Lung (tissue), 17 donors: ENCODE measurements at places on chromosomes 1 and 21. TPM values are rescaled to one million over a fixed set of nuclear protein-coding genes. Genes with fewer than 3 reads are reported as not detected.

Gene MIXL1
- total RNA-seq = 0.49 TPM

Gene PROK1
- total RNA-seq = not detected

Gene CFHR4
- total RNA-seq = not detected

Gene HHIPL2
- total RNA-seq = not detected

Gene TAF5L
- total RNA-seq = 16.2 TPM

Gene TSPAN2
- total RNA-seq = 10.0 TPM

Gene TRIM33
- 26.7 TPM for total RNA-seq

DNA sequence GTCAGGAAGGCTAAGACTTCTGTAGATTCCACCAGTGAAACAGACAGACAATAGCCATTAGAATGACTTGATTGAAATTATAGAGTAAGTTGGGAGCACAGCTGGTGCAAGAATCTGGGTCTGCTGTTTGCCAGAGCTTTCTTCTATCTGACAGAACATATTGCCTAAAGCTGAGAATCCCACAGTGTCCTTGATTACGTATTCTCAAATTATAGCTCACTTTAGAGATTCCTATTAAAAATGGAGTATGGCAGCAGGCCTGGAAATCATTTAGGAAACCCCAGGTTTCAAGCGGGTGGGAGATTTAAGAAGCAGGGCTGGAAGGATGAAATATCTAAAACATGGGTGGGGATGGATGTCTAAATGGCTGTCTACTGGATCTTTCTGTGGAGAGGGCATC, 639.7 kb upstream of the CXADR start:
- H3K36me3 ChIP-seq = no peaks in the 10 kb centered on the region
- no peaks in the 10 kb centered on the region for H3K27me3 ChIP-seq
- H3K27ac ChIP-seq = no peak overlapping the region
- H3K4me1 ChIP-seq = no peaks in the 10 kb centered on the region
- DNase-seq = no peak

DNA sequence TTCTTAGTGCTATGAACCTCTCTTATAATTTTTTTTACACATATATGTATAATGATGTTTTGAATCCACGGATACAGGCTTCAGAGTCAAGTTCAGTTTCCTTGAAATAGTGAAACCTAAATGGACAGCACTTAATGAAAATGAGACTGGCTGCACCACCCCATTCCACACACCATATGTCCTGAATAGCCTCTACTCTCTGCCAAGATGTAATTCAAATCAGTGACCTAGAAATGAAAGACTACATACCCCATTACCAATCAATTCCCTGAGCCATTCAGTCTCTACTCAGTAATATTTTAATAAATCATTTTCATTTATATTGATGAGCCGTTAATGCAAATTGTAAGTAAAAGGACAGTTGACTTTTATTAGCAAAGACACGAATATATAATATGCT, 614.9 kb upstream of the TMPRSS15 start:
- H3K4me3 ChIP-seq = no peak overlapping the region
- no peak for DNase-seq
- H3K36me3 ChIP-seq = no peaks in the 10 kb centered on the region

- H3K4me1 ChIP-seq = no peaks in the 10 kb centered on the region
- H3K36me3 ChIP-seq = no peaks in the 10 kb centered on the region
- H3K27ac ChIP-seq = no peak overlapping the region
- H3K4me3 ChIP-seq = no peak overlapping the region
- no peaks in the 10 kb centered on the region for H3K27me3 ChIP-seq
Observed at GRCh38 chr1:17277511-17278159, 28.7 kb downstream of the PADI3 start.

DNA sequence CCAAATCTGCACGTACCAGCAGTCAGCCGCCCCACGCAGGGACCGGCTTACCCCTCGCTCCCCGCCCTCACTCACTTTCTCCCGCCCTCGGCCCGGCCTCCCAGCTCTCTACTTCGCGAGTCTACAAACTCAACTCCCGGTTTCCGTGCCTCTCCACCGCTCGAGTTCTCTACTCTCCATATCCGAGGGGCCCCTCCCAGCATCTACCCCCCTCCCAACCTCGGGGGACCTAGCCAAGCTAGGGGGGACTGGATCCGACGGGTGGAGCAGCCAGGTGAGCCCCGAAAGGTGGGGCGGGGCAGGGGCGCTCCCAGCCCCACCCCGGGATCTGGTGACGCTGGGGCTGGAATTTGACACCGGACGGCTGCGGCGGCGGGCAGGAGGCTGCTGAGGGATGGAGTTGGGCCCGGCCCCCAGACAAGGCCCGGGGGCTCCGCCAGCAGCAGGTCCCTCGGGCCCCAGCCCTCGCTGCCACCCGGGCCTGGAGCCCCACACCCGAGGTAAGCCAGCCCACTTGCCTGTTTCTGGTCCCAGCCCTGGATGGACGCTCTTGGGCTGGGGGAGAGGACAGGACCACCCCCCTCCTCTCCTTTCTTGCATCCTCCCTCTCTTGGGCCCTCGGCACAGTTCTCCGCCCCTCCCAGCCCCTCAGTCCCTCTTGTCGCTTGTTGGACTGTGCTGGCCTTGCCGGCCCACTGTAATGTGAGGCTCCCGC, at the start of gene ARTN:
Gene ARTN, plus strand, starts transcription at position 416 of the 715 bp plus-strand sequence. CDS start 1,856 bp downstream, outside the sequence.
- DNase-seq = peak; percentile 40
- H3K4me1 ChIP-seq = peaks cover 9% of the 10 kb centered on the region
- H3K4me3 ChIP-seq = no peak within 1 kb of the TSS
- no peak within 1 kb of the TSS for H3K27ac ChIP-seq
- no peaks in the 10 kb centered on the region for H3K27me3 ChIP-seq
- no peaks in the 10 kb centered on the region for H3K36me3 ChIP-seq

GRCh38 chr1:225355863-225356262, 72.0 kb downstream of the LBR start:
- no peak overlapping the region for H3K4me3 ChIP-seq
- no peak for DNase-seq
- H3K36me3 ChIP-seq = no peaks in the 10 kb centered on the region
- H3K27ac ChIP-seq = no peak overlapping the region
- no peaks in the 10 kb centered on the region for H3K27me3 ChIP-seq

DNA sequence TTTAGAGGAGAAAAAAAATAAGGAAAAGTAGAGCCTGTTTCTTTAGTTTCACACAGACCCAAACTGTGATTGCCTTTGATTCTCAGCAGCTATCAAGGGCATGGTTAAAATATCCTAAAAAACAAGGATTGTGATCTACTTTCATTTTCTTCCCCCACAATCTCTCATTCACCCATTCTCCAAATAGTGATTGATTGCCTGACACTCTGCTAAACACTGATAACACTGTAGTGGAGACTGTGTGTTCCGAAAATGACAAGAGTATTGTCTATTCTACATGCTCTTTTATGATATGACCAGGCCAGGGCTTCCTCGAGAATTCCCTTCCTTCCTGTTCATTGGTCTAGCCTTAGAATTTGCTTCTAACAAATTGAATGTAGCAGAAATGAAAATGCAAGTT, 40.2 kb downstream of the PRMT6 start:
- no peaks in the 10 kb centered on the region for H3K27me3 ChIP-seq
- no peak overlapping the region for H3K4me3 ChIP-seq
- no peak overlapping the region for H3K27ac ChIP-seq
- no peak for DNase-seq
- H3K4me1 ChIP-seq = peaks cover 4% of the 10 kb centered on the region

- H3K4me1 ChIP-seq = no peaks in the 10 kb centered on the region
- peaks cover 2% of the 10 kb centered on the region for H3K27me3 ChIP-seq
- no peak overlapping the region for H3K27ac ChIP-seq
- no peak overlapping the region for H3K4me3 ChIP-seq
- H3K36me3 ChIP-seq = no peaks in the 10 kb centered on the region
Observed at GRCh38 chr1:74674278-74675048, 871 bp upstream of the ERICH3 start.

DNA sequence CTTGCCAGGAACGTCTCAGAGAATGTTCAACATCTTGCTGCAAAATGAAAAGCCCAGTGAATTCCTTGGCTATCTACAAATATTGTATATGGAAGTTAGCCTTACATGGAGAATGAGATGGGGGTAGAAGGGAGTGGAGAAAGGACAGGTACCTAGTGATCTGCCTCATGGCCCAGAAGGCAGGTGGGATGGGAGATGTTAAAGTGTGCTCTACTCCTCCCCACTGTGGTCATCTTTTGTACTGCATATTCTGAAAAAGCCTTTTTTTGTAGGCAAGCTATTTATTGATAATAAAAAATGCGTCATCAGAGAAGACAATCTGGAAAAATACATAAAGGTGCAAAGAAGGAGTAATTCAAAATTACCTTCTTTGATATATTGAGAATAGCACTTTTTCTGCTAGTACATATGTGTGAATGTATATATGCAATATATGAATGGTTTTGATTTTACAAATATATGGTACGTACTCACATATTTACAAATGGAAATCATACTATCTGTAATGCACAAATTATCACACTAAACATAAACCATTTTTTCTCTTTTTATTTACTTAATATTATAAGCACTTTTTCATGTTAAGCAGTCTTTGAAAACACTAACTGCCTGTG, 19.1 kb upstream of the SLC5A9 start:
- H3K4me1 ChIP-seq = peaks cover 8% of the 10 kb centered on the region
- H3K27ac ChIP-seq = no peak overlapping the region
- no peak for DNase-seq

- no peaks in the 10 kb centered on the region for H3K27me3 ChIP-seq
- no peak overlapping the region for H3K27ac ChIP-seq
- DNase-seq = no peak
- H3K4me1 ChIP-seq = peaks cover 2% of the 10 kb centered on the region
- H3K36me3 ChIP-seq = no peaks in the 10 kb centered on the region
Observed at GRCh38 chr1:48017716-48018115, 20.5 kb upstream of the TRABD2B start.

- no peaks in the 10 kb centered on the region for H3K36me3 ChIP-seq
- H3K27me3 ChIP-seq = no peaks in the 10 kb centered on the region
- H3K4me1 ChIP-seq = no peaks in the 10 kb centered on the region
- no peak for DNase-seq
Observed at GRCh38 chr1:240804475-240804874, 192.5 kb upstream of the GREM2 start.

DNA sequence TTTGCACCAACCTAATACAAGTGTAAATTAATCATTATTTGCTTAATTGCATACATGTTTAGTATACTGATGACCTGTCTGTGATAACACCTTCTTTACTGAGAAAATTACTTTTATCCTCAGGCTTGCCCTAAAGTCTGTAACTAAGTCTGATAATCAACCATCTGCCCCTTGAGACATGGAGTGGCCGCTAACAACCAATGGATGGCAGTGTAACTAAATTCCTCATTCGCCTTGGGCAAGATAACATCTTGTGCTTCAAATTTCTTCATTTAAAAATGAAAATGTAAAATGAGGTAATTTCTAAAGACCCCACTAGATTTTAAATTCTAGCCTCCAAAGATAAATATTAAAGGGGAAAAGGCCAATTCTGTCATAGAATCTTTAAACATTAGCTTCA, 85.1 kb downstream of the ENAH start:
- H3K27ac ChIP-seq = no peak overlapping the region
- H3K4me3 ChIP-seq = no peak overlapping the region
- H3K36me3 ChIP-seq = peaks cover 1% of the 10 kb centered on the region
- H3K27me3 ChIP-seq = no peaks in the 10 kb centered on the region

GRCh38 chr1:114292194-114292593, 138.5 kb upstream of the SYT6 start:
- H3K36me3 ChIP-seq = no peaks in the 10 kb centered on the region
- DNase-seq = no peak
- no peak overlapping the region for H3K27ac ChIP-seq
- no peak overlapping the region for H3K4me3 ChIP-seq

- H3K36me3 ChIP-seq = no peaks in the 10 kb centered on the region
- H3K27me3 ChIP-seq = no peaks in the 10 kb centered on the region
- H3K4me1 ChIP-seq = no peaks in the 10 kb centered on the region
- DNase-seq = no peak
- no peak overlapping the region for H3K27ac ChIP-seq
Observed at GRCh38 chr1:76682138-76682537, 185.1 kb upstream of the ST6GALNAC5 start.
